ENCODE measurements at places on chromosomes 13 and 19. TPM values are rescaled to one million over a fixed set of nuclear protein-coding genes. Genes with fewer than 3 reads are reported as not detected.

DNA sequence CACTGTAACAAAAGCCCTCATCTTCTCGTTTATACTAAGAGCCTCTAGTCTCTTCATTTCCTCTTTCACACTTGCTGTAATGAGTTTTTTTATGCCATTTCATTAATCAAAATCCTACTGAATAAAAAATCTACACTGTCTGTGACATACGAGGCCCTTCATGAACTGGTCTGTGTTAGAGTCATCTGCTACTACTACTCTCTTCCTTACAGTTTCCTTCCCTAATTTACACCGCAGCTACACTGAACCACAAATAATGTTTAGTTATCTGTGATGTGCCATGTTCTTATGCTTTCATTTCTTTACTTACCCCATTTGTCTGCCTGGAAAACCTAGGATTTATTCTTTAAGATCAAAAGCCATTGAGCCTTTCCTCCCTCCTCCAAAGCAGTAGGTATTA lies 16.0 kb downstream of the UFM1 start:
- no peak for DNase-seq

The CEACAM20 gene
- 162 TPM for total RNA-seq

The SCAF1 gene
- total RNA-seq: 46.0 TPM

- DNase-seq: no peak
Measured at GRCh38 chr13:75365724-75366173, 116.2 kb downstream of the TBC1D4 start.

DNA sequence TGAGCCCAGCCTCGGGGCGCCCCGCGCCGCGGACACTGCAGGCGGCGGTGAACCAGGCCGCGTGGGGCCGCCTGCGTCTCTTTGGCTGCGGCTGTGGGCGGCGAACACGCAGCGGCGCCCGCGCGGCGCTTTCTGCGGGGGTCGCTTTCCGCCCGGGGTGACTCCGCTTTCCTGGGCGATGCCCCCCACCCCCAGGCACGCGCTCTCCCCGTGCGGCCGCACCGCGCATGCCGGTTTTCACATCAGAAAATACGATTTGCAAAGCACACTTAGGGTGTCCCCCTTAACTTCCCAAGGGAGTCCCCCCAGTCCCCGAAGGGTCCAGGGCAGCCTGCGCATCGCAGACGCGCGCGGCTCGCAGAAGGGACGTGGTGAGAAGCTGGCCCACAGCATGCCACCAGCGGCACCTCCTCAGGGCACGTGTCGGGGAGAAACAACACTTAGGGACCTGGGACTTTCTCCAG lies 5.3 kb downstream of the F7 start:
- DNase-seq: peak; percentile 28

The ZNF470 gene
- total RNA-seq: 3.2 TPM

The LILRB2 gene
- total RNA-seq: 0.76 TPM

DNA sequence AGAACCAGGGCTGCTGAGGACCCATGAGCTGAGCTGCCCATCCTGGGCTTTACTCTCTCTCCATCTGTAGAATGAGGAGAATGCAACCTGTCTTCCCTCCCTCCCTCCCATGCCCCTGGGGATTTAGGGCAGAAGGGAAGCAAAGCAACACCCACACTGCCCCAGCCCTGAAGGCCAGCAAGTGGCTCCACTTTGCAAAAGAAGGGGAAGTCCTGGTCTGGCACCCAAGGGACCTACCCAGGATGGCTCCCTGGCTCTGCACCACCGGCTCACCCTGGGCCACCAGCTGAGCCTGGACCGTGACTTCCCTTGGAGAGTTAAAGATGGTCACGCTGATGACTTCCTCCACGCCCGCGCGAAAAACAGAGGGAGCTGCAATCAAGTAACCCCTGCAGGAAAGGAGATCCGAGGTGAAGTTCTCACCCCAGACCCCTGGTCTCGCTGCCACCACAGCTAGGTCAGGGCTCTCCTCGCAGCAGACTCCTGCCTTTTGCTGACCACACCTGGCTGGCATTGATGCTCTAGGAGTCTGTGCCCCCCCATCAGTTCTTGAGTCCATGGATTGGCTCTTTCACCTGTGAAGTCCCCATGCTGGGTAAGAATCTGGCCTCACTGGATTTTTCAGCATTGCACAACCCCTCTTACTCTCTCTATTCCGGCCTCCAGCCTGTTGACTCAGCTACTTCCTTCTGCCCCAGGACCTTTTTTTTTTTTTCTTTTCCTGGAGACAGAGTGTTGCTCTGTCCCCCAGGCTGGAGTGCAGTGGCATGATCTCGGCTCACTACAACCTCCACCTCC lies 4.6 kb downstream of the CPAMD8 start:
- DNase-seq: no peak

GRCh38 chr13:25302121-25302520 lies 696 bp downstream of the NUP58 start:
- DNase-seq: no peak

DNA sequence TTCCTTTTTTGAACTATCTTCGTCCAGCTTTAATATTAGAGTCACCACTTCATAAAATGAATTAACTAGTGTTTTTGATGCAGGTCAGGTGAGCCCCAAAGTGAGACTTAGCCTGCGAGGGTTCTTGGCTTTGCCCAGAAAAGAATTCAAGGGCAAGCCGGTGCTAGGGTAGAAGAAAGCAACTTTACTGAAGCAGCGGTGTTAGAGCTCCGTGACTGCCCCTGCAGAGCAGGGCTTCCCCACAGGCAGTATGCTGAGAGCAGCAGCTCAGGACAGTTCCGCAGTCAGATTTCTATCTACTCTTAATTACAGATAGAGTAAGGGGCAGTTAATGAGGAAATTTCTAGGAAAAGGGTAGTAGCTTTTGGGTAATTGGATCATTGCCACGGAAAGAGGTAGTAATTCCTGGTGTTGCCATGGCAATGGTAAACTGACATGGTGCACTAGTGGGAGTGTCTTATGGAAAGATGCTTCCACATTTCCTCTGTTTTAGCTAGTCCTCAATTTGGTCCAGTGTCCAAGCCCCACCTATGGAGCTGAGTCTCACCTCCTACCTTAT lies 432.2 kb upstream of the ZNF507 start:
- DNase-seq: no peak

The SPATA13 gene
- 130 TPM for total RNA-seq

The SLC25A30 gene
- 8.2 TPM for total RNA-seq

The TMPRSS9 gene
- total RNA-seq: 0.85 TPM

The EXOSC5 gene
- 5.4 TPM for total RNA-seq
